ENCODE measurements at places on chromosomes 16 and 17. TPM values are rescaled to one million over a fixed set of nuclear protein-coding genes. Genes with fewer than 3 reads are reported as not detected.

DNA sequence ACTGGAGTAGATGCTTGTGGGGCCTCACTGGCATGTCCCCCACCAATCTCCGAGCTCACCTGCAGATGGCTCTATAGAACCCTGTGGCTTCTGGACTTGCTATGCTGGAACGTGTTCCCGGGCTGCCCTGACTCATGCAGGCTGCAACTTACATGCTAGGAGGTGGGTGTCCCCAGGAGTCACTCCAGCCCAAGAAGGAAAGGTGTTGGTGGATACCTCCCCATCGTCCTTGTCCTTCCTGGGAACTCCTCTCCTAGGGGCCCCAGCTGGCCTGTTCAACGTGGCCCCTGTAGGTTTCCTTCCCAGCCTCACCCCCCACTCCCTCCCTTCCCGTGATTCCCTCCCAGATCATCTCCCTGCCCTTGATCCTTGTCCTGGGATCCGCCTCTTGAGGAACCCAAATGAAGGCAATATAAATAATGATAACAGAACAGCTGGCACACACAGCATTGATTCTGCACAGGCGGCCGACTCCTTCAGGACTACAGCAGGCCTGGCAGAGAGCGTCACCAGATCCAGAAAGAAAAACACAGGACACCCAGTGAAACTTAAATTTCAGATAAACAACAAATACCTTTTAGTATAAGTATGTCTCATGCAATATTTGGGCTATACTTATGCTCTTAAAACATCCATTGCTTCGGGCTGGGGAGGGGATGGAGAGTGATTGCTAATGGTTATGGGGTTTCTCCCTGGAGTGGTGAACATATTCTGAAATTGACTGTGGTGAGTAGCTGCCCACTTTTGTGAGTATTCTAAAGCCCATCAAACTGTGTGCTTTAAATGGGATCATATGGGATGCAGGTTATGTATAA lies 221.1 kb upstream of the GSE1 start:
- DNase-seq: no peak
- no peak overlapping the region for H3K27ac ChIP-seq
- no peaks in the 10 kb centered on the region for H3K36me3 ChIP-seq

GRCh38 chr17:57735707-57736106 lies 9.4 kb downstream of the CCDC182 start:
- H3K36me3 ChIP-seq: no peaks in the 10 kb centered on the region
- peaks cover 20% of the 10 kb centered on the region for H3K4me1 ChIP-seq
- no peak overlapping the region for H3K4me3 ChIP-seq
- DNase-seq: peak; percentile 35
- H3K27me3 ChIP-seq: peaks cover 12% of the 10 kb centered on the region

DNA sequence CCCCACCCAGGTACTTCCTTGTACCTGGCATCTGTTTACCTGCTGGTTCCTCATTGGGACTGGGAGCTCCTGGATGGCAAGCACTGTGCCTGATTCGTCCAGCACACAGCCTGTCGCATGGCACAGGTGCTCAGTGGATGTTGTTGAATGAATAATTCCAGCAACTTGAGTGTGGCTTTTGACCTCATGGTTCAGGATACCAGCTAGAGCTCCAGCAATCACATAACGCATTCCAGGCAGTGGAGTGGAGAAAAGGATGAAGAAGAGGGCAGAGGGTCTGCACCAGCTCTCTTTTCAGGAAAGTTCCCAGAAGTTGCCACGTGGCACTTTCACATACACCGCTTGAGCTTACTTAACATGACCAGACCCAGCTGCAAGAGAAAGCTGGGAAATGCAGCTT lies 1.3 kb upstream of the CAMKK1 start:
- peak overlapping the region; percentile 73 for H3K4me3 ChIP-seq
- peaks cover 26% of the 10 kb centered on the region for H3K4me1 ChIP-seq
- H3K27ac ChIP-seq: peak overlapping the region; percentile 86
- H3K36me3 ChIP-seq: no peaks in the 10 kb centered on the region
- no peak for DNase-seq

GRCh38 chr17:80891397-80892018 lies 100.1 kb upstream of the CHMP6 start:
- peak overlapping the region; percentile 74 for H3K4me3 ChIP-seq
- H3K27me3 ChIP-seq: no peaks in the 10 kb centered on the region
- H3K4me1 ChIP-seq: peaks cover 78% of the 10 kb centered on the region
- peak; percentile 89 for DNase-seq
- H3K27ac ChIP-seq: peak overlapping the region; percentile 93

DNA sequence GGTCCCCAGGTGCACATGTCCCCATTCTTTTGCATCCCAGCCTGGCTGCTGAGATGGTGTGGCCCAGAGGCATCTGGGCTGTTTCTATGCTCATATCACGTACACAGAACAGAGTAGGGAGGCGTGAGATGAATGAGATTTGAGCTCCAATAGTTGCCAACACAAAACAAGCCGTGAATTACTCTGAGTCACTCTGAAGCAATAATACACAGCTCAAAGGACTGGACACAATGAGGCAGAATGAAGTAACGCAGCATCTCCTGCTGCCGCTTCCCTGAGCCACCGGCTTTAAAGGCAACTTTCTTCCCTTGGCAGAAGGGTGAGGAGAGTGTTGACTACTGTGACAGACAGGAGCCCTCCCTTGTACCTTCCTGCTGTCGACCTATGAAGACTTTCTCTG lies 33.9 kb upstream of the CLEC18B start:
- H3K4me1 ChIP-seq: peaks cover 4% of the 10 kb centered on the region
- H3K36me3 ChIP-seq: peaks cover 64% of the 10 kb centered on the region
- H3K27me3 ChIP-seq: no peaks in the 10 kb centered on the region
- no peak overlapping the region for H3K4me3 ChIP-seq
- no peak overlapping the region for H3K27ac ChIP-seq

GRCh38 chr16:85329059-85329812 lies 217.0 kb upstream of the CIBAR2 start:
- no peak overlapping the region for H3K27ac ChIP-seq
- H3K27me3 ChIP-seq: peaks cover 13% of the 10 kb centered on the region
- H3K4me1 ChIP-seq: peaks cover 10% of the 10 kb centered on the region
- H3K36me3 ChIP-seq: no peaks in the 10 kb centered on the region

DNA sequence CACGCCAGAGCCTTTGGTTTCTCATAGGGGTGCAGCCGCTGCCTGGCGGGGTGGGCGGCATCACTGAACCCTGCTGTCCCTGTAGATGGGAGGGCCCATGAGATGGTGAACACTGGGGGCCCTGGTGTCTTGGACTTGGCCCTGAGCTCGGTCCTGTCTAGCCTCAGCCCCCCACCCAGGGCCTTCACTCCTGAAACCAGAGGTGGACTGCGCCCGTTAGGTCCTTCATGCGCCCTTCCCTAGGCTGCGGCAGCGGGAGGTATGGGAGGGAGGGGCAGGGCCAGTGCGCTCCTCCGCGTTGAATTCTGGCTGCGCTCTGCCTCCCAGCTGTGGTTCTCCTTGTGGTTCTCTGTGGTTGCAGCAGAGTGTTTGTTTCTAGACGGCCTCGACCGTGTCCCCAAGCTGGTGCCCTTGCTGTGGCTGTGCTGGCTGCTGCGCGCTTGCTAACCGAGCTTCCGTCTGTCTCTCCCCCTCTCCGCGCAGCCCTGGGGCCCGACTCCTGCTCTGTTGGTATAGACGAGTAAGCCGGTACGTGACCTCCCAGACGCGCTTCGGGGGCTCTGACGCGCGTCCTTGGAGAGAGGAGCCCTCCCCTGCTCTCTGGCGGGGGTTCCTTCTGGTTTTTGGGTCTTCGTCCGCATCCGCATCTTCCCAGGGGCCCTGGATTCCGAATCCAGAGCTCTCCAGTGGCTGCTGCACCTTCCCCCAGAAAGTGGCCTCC lies 7.4 kb upstream of the NUDT16L1 start:
- DNase-seq: no peak
- no peak overlapping the region for H3K4me3 ChIP-seq
- peaks cover 21% of the 10 kb centered on the region for H3K36me3 ChIP-seq

DNA sequence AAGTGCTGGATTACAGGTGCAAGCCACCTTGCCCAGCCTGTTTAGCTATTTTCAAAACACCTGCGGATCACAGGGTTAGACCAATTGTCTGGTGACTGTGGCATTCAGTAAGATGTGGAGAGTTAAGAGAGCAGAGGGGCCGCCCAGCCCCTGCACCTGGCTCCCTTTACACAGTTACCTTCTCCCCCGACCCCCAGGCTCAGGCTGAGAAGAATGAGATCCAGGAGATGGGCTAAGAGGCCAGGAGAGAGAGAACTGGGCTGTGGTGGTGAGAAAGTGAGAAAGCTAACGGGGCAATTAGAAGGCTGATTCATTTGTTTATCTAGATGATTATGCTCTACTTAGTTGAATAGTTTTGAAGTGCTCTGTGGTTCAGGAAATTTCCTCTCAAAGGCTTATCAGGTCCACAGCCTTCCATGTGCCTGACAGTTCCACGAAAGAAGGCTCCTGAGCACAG lies 67.8 kb upstream of the AXIN2 start:
- H3K4me1 ChIP-seq: no peaks in the 10 kb centered on the region
- no peak for DNase-seq
- peaks cover 6% of the 10 kb centered on the region for H3K27me3 ChIP-seq
- H3K27ac ChIP-seq: no peak overlapping the region
- H3K36me3 ChIP-seq: no peaks in the 10 kb centered on the region

- H3K27me3 ChIP-seq: no peaks in the 10 kb centered on the region
- H3K4me1 ChIP-seq: peaks cover 12% of the 10 kb centered on the region
- H3K36me3 ChIP-seq: peaks cover 2% of the 10 kb centered on the region
- H3K27ac ChIP-seq: no peak overlapping the region
- DNase-seq: no peak
Measured at GRCh38 chr17:27873746-27874145, 19.4 kb downstream of the LYRM9 start.

GRCh38 chr16:8733849-8734540 lies 59.6 kb downstream of the ABAT start:
- H3K4me1 ChIP-seq: peaks cover 4% of the 10 kb centered on the region
- H3K36me3 ChIP-seq: no peaks in the 10 kb centered on the region
- no peak overlapping the region for H3K27ac ChIP-seq
- H3K27me3 ChIP-seq: no peaks in the 10 kb centered on the region
- no peak for DNase-seq
- no peak overlapping the region for H3K4me3 ChIP-seq

- no peak overlapping the region for H3K27ac ChIP-seq
- peak; percentile 58 for DNase-seq
- H3K36me3 ChIP-seq: peaks cover 60% of the 10 kb centered on the region
- no peaks in the 10 kb centered on the region for H3K27me3 ChIP-seq
- H3K4me1 ChIP-seq: peaks cover 20% of the 10 kb centered on the region
Measured at GRCh38 chr16:17173281-17173680, 297.5 kb downstream of the XYLT1 start.

GRCh38 chr17:8382880-8383142 lies 182 bp downstream of the RPL26 start:
- peak overlapping the region; percentile 99 for H3K4me3 ChIP-seq
- DNase-seq: no peak
- peaks cover 66% of the 10 kb centered on the region for H3K4me1 ChIP-seq

DNA sequence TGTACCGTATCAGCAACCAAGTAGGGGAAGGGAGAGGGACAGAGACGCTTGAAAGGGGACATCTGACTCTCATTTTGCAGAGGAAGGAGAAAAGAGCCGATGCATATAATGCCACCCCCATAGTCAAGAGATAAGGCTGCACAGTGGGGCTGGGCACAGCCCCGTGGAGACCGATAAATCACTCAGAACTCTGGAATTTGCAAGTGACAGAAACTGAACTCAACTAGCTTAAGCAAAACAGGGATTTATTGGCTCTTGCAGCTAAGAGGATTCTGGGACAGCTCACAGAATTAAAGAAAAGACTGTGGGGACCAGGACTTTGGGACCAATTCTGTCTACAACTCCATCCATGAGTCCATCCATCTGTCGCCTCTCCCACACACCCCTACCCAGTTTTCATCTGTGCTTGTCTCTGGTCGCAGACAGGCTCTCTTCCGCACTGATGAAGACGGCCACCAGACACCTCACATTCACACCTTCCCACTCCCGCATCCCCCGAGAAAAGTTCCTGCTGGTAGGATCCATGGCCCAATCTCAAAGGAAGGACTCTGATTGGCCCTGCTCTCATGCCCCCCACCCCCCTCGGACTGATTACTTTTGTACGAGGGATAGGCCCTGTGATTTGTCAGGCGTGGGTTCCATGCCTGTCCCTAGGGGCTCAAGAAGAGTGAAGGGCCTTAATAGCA lies 105.9 kb upstream of the RPL38 start:
- DNase-seq: no peak
- no peak overlapping the region for H3K4me3 ChIP-seq
- no peak overlapping the region for H3K27ac ChIP-seq
- H3K4me1 ChIP-seq: no peaks in the 10 kb centered on the region
- H3K36me3 ChIP-seq: no peaks in the 10 kb centered on the region
- peaks cover 10% of the 10 kb centered on the region for H3K27me3 ChIP-seq

- H3K27me3 ChIP-seq: peaks cover 34% of the 10 kb centered on the region
- H3K4me1 ChIP-seq: no peaks in the 10 kb centered on the region
- DNase-seq: no peak
- no peaks in the 10 kb centered on the region for H3K36me3 ChIP-seq
Measured at GRCh38 chr17:5714993-5715392, 130.7 kb upstream of the NLRP1 start.

GRCh38 chr16:48555155-48555554 lies 54.8 kb downstream of the N4BP1 start:
- H3K4me1 ChIP-seq: peaks cover 59% of the 10 kb centered on the region
- peak overlapping the region; percentile 84 for H3K27ac ChIP-seq
- H3K27me3 ChIP-seq: no peaks in the 10 kb centered on the region
- H3K36me3 ChIP-seq: peaks cover 72% of the 10 kb centered on the region
- H3K4me3 ChIP-seq: no peak overlapping the region

DNA sequence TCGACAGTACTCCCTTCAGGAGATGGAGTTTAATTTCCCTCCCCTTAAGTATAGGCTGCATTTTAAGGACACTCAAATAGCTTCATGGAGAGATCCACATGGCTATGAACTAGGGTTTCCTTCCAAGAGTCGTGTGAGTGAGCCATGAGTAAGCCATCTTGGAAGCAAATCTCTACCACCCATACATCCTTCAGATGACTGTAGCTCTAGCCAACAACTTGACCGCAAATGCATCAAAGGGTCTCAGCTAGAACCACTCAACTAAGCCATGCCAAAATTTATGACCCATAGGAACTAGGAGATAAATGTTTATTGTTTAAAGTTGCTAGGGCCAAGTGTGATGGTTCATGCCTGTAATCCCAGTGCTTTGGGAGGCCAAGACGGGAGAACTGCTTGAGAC lies 43.4 kb downstream of the METTL16 start:
- no peak overlapping the region for H3K4me3 ChIP-seq
- no peak for DNase-seq
- H3K27ac ChIP-seq: no peak overlapping the region
- H3K4me1 ChIP-seq: no peaks in the 10 kb centered on the region
- peaks cover 15% of the 10 kb centered on the region for H3K36me3 ChIP-seq

Gene TSNAXIP1
- total RNA-seq: 0.63 TPM

Gene CCDC47
- 61.1 TPM for total RNA-seq

Gene PRKCB
- 105 TPM for total RNA-seq

Gene GLIS2
- 0.16 TPM for total RNA-seq

Gene KRTAP4-5
- not detected for total RNA-seq

Gene CCL1
- total RNA-seq: not detected

Gene PHLPP2
- 5.0 TPM for total RNA-seq
